RWPE2 (cell line): ENCODE measurements at places on chromosomes 12 and 14.
A peak's percentile ranks its signal among the peaks of the same experiment; 100 is the strongest.

GRCh38 chr12:10283027-10283426 lies 24.6 kb upstream of the KLRD1 start:
- no peak for DNase-seq

DNA sequence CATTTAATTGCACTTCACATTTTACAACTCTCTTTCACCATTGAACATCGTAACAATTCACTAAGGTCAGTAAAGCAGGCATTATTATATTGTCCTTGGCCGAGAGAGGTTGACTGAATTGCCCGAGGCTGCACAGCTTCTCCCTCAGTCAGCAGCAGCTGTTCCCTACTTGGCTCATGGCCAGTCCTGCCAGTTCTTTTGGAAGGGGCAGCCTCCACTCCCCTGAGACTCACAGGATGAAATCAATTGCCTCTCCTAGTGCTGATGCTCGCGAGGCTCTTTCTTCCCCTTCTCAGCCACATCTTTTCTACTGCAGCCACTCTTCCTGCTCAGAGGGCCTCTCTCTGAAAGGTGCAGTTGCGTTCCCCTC lies 79.9 kb upstream of the KCNA1 start:
- no peak for DNase-seq

- no peak for DNase-seq
Measured at GRCh38 chr14:20998674-20999366, at the start of gene SLC39A2. Gene SLC39A2 (plus strand): TSS chr14:20999293. CDS start chr14:20999447, 154 bp downstream.

DNA sequence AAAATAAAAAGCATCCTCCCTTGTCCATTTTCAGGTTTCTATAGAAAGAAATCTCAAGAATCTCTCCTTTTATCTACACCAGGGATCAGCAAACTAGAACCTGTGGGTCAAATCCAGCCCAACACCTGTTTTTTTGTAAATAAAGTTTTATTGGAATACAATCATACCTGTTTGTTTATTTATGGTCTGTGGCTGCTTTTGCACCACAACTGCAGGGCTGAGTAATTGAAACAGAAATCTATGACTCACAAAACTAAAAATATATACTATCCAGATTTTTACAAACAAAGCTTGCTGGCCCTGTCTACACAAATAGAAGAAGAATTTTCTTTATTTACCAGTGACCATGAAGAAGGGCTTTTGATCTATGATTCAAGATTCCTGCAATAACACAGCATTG lies 95.1 kb upstream of the COCH start:
- no peak for DNase-seq

- DNase-seq: peak; percentile 69
Measured at GRCh38 chr14:24051789-24052655, at the start of gene CARMIL3. Gene CARMIL3 (plus strand): TSS chr14:24052009. CDS start chr14:24052154, 145 bp downstream.

DNA sequence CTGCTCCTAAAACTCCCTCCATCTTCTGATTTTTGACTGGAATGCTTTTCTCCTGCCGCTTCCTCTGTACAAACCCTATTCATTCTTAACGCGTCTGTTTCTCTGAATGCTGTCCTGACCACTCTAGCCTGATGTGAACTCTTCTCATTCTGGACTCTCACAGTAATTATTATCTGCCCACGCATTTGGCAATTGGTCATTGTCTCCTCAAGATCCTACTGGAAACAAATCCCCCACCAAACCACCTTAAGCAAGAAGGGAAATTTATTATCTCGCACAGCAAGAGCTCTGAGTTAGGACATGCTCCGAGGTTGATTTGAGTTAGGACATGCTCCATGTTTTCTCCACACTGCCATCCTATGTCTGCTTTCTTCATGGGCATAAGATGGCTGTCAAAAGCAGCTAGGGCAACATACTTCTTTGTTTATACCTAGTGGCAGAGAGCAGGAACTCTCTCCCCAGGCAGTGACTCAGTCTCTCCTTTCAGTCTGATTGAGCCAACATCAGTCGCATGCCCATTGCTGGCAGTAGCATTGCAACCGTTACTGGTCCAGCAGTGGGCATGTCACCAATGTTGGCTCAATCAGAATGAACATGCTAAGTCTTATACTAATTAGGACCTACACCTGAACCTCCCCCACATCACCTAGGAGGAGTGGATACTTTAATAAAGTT lies 102.2 kb downstream of the SSPN start:
- DNase-seq: no peak

DNA sequence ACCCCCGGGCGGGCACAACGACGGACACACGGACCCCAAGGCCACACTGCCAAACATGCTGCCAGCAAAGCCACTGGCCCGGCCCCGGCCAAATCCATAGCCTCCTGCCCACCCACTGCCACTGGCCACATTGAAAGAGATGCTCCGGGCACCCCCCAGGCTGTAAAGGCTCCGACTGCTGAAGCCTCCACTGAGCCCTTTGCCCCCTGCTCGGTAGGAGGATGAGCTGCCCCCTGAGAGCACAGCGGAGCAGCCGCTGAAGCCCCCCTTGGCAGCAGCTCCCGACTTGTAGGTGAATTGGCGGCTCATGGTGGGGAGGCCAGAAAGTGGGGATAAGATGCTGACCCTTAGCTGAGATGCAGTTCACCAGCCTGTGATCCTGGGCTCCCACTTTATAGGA lies at the start of gene KRT73:
Gene KRT73 (minus strand): TSS at position 344 of the 400 bp plus-strand sequence. CDS start 35 bp downstream, at position 309.
- DNase-seq: no peak

DNA sequence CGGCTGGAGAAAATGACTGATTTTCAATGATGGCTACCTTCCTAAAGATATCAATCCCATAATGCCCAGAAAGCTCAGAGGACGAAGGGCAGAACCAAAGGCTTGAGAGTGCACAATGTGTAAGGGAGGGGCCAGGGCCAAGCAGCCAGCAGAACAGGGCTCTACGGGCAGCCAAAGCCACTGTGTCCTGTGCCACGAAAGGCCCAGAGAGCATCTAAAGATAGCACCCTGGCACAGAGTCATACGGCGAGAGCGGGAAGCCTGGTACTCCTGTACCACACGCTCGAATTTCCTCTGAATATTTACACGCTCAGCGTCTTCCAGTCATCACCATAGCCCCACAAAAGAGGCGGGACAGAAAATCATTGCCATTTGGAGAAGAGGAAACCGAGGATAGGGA lies 39.5 kb downstream of the PRMT8 start:
- no peak for DNase-seq

DNA sequence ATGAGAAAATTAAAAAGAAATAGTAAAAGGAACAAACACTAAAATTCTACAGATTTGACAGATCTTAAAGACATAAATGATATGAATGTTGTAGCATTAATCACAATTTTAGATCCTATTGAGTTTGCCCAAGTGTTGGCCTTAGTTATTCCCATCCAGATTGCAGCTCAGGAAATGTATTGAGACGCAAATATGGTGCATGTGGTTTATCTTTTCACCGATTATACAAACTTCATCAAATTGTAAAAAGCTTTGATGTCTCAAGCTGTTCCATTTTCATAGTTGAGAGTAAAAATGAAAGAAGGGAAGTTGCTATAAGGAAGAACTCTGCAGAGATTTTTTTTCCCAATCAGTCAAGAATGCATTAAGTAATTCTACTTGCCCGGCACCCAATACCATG lies 328.4 kb downstream of the EGLN3 start:
- no peak for DNase-seq

DNA sequence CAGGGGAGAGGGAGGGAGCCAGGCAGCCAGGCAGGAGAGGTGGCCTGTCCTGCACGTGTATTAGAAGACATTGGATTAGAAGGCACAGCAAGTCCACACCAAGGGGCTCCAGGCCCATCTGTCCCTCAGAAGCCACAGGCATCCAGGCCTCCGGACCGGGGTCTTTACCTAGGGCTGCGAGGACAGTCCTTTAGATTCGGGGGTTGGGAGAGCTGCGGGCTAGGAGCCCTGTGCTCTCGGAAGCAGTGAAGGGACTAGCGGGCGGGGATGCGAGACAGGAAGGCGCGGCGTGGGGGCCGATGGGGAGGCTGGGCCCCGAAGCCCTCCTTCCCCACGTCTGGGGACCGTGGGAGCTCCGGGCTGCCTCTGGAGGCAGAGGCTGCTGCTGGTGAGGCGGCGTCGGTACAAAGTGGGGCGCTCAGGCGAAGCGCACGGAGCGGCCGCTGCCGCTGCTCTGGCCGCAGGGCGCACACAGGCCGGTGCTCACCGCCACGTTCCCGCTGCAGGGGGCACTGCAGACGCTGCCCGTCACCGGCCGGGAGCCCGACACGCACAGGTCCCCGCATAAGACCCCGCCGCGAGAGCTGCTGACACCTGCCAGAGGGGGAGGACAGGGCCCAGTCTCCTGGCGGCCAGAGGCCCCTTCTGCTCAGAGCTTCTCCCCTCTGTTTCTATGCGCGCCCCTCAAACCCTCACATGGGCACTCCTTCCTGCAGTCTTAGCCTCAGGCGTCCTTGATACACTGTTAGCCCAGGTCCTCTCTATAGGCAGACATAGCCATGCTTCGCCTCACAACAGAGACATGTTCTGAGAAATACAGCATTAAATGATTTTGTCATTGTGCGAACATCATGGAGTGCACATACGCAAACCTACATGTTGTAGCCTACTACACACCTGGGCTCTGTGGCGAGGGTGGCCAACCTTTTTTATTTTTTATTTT lies 17.3 kb downstream of the KRT7 start:
- peak; percentile 73 for DNase-seq

- no peak for DNase-seq
Measured at GRCh38 chr14:54420478-54421142, 20.6 kb downstream of the CNIH1 start.

DNA sequence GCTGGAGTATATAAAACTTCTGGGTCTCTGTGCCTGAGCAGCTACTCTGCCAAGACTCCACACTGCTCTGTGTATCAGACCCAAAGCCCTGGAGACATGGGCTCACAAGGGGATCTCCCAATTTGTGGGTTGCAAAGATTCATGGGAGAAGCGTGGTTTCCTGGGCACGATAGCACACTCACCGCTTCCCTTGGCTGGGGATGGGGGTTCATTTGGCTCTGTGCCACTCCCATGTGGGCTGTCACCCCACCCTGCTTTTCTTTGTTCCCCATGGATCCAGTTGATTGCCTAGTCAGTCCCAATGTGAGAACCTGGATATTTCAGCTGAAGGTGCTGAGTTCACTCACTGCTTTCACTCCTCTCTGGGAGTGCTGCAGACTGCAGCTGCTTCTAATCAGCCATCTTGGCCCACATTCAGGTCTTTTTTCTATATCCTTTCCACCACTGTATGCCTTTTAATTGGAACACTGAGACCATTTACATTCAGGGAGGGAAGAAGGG lies 40.0 kb upstream of the PCNX4 start:
- no peak for DNase-seq

- DNase-seq: no peak
Measured at GRCh38 chr12:121238086-121238485, 28.2 kb downstream of the P2RX4 start.

GRCh38 chr14:47785058-47785457 lies 109.7 kb upstream of the MDGA2 start:
- no peak for DNase-seq

DNA sequence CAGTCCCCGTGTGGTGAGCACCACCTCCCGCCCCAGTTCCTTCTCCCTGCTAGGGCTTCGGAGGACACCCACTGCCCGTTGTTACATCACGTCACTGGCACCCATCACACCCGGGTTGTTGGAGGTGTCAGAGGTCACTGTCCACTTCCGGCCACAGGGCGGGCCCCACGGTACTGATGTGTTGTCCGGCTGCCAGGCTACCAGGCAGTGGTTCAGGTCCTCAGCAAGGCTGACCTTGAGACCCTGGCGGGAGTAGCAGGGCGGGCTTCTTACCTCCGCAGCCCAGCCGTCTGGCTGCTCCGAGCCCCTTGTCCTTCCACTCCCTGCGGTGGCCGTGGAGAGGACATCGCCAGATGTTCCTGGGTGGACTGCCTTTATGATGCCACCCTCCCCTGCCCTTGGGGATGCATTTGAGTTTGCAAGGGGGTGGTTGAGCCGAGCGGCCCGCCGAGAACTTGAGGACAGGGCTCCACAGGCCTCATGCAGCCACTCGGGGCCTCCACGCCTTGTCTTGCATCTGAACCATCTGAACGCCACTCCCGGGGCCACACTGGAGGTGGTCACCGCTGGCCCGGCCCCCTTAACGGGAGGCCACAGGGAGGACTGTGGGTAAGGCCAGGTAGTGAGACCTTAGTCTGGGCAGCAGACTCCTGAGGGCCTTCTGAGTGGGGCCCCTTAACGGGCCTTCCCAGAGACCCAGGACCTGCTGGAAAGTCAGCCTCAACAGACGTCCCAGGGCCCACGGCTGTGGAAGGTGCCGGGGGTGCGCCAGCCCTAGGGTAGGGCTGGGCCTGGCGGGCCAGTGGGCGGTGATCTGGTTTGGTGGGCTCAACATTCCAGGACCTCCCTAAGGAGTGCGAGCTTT lies 27.1 kb upstream of the PLD4 start:
- peak; percentile 75 for DNase-seq

DNA sequence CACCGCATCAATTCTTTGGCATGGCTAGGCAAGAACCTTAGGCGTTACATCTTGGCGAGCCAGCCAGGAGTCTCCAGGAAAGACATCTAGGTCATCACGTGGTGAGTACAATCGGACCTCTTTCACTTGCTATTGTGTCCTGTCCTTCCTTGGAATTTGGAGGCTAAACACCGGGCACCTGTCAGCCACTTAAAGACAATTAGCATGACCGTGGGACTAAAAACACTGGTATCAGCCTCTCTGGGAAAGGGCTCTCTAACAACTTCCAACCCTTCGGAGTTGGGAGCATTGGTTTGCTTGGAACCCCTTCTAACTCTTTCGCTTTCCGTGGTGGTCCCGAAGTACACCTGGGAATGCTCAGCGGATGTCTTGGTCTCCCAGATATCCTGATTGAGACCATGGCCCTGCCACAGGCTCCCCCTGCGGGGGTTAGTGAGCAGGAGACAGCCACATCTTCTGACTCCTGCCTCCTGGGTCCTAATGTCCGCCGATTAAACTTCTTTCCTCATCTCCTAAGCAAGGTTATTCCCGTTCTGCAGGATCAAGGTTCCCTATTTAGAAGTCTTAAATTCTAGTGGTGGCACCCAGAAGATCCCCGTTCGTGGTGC lies 971.7 kb downstream of the FSCB start:
- no peak for DNase-seq

DNA sequence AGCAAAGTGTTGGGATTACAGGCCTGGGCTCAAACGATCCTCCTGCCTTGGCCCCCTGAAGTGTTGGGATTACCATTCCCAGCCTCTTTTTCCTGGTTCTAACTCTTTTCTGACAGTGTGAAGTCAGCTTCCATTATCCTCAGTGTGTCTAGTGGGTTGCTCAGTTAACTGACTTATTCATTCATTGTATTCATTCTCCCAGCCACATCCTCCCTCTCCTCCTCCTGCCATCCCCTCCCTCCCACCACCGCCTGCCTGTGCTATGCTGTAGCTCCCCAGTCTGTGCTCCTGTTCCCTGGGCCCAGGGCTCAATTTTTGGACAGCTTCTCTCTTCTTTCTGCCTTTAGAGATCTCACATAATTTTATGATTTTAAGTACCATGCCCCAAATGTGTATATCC lies 19.4 kb downstream of the ATP6V0A2 start:
- no peak for DNase-seq
